ENCODE measurements at places on chromosomes 7 and 10.

- DNase-seq: no peak
Observed at GRCh38 chr7:13091974-13092707, 404.7 kb downstream of the ARL4A start.

GRCh38 chr10:114571316-114571999 lies 86.6 kb downstream of the ABLIM1 start:
- no peak for DNase-seq

GRCh38 chr7:151940048-151940811 lies 16.0 kb upstream of the GALNTL5 start:
- no peak for DNase-seq

GRCh38 chr10:23918090-23918723 lies 290.7 kb upstream of the KIAA1217 start:
- no peak for DNase-seq

DNA sequence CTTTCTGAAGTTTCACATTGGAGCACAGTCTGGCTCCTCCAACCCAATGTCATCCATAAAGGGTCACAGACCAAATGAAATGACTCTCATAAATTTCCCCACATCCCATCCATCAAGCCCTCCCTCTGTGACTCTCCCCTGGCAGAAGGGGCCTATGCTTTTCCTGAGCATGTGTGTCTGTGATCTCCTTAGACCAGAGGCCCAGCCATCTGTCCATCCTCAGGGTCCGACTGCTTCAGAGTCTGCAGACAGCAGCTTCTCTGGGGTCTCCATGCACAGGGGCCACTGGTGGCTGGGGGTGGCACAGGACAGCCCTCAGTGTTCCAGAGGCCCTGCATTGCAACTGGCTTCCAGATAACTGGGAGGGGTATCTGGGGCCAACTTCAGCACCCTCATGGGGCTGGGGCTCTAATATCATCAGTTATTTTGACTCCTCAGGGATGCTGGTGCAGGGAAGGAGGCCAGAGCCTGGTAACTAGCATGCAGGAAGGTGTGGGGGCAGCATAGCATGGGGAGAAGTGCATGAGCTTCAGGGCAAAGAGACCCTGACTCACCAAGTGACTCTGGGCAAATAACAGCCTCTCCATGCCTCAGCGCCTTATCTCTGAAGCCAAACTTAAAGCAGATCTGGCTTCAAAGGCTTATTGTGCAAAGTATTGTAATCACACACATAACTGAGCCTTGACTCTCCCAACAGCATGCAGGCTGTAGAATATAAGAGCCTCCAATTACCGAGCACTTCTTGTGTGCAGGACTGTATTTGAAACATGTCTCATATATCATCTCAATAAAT lies 266.9 kb downstream of the GRID1 start:
- DNase-seq: no peak

DNA sequence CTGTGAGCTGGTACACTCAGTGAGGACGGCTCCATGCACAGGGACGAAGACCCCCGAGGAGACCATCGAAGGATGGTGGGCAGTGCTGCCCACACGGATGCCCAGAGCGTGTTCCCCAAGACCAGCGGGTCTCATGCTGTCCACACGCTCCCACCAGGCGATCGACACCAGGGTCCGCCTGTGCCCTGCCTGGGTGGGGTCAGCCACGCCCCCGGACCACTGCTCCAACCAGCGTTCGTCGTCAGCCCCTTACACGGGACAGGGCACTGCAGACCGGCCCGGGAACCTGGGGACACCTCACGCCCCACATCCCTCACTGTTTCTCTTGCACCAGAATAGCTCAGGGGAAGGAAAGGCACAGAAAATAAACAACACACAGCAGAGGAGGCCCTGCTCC lies 223.5 kb downstream of the DNAJB6 start:
- DNase-seq: no peak

DNA sequence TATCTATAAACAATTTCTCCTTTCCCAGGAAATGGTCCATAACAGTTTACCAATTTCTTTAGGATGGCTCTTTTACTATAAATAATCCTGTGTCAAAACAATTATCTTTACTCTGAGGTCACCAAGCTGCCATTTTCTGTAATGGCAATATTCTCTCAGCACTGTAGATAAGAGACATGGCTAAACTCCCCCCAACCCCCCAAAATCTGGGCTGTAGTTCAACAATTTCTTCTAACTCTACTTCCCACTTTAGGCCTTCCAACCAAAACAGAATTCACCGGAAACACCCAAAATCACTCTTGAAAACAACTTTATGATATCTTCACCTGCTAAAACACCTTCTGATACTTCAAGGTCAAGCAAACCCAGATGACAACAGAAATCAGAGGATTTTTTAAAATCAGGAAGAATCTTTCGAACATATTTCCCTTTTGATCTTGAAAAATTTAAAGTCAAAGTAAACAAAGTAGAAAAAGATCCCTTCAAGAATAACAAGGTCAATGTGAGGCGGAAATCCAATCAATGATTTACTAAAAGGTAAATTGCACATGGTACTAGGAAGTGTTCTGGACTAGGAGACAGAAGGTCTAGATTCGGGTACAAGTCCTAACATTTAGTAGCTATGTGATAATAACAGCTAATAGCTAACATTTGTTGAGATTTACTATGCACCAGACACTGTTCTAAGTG lies 176.8 kb downstream of the CPEB3 start:
- DNase-seq: no peak

GRCh38 chr10:129968853-129969183 lies 4.7 kb upstream of the EBF3 start:
- no peak for DNase-seq

DNA sequence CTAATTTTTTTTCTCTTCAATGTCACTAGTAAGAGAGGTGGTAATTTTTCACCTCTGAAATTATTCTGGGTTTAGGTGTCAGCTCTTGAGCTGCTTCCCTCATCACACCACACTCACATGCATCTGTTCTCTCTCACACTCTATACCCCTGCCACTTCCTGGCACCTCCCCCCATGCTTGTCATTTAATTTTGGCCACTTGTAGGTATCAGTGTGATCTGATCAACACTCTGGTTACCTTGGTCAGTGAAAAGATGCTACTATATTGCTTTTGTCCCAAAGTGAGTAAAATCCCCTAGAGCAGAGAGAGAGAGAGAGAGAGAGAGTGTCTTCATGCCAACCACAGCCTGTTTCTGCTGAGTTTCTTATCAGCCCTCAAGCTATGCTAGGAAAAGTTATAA lies 42.5 kb downstream of the STK17A start:
- DNase-seq: no peak

GRCh38 chr10:120989279-120989678 lies 138.1 kb downstream of the WDR11 start:
- no peak for DNase-seq

GRCh38 chr7:1233333-1234048 lies 819 bp downstream of the UNCX start:
- DNase-seq: no peak
